ENCODE measurements at places on chromosomes 5 and 9.

DNA sequence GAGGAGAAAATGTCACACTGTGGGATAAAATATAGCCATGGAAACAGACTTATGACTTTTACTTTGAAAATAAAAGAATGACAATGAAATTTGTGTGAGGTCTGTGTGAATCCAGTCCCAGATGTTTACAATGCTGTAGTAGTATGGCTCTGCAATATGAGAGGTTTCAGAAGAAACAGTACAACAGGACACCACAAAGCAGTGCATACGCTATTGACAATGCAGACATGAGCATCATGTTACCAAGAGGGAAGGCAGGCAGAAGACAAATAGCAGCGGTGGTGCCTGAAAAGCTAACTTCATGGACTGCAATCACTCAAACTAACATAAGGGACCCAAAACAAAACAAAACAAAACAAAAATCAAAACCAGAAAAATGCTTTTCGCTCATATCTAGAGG, 1.8 kb downstream of the FGF10 start:
- H3K4me1 ChIP-seq, result no peaks in the 10 kb centered on the region
- no peaks in the 10 kb centered on the region for H3K36me3 ChIP-seq
- H3K4me3 ChIP-seq, result no peak overlapping the region
- DNase-seq, result no peak
- H3K27me3 ChIP-seq, result peaks cover 86% of the 10 kb centered on the region

- H3K4me3 ChIP-seq, result no peak overlapping the region
- H3K4me1 ChIP-seq, result peaks cover 23% of the 10 kb centered on the region
- no peaks in the 10 kb centered on the region for H3K36me3 ChIP-seq
- no peak for DNase-seq
- H3K27me3 ChIP-seq, result no peaks in the 10 kb centered on the region
These were observed 19.7 kb downstream of the COL5A1 start for GRCh38 chr9:134661299-134661698.

GRCh38 chr5:136598802-136599404, 233.6 kb upstream of the TRPC7 start:
- H3K4me1 ChIP-seq, result no peaks in the 10 kb centered on the region
- H3K27ac ChIP-seq, result no peak overlapping the region
- H3K36me3 ChIP-seq, result no peaks in the 10 kb centered on the region
- H3K27me3 ChIP-seq, result peaks cover 4% of the 10 kb centered on the region
- no peak for DNase-seq
- no peak overlapping the region for H3K4me3 ChIP-seq

DNA sequence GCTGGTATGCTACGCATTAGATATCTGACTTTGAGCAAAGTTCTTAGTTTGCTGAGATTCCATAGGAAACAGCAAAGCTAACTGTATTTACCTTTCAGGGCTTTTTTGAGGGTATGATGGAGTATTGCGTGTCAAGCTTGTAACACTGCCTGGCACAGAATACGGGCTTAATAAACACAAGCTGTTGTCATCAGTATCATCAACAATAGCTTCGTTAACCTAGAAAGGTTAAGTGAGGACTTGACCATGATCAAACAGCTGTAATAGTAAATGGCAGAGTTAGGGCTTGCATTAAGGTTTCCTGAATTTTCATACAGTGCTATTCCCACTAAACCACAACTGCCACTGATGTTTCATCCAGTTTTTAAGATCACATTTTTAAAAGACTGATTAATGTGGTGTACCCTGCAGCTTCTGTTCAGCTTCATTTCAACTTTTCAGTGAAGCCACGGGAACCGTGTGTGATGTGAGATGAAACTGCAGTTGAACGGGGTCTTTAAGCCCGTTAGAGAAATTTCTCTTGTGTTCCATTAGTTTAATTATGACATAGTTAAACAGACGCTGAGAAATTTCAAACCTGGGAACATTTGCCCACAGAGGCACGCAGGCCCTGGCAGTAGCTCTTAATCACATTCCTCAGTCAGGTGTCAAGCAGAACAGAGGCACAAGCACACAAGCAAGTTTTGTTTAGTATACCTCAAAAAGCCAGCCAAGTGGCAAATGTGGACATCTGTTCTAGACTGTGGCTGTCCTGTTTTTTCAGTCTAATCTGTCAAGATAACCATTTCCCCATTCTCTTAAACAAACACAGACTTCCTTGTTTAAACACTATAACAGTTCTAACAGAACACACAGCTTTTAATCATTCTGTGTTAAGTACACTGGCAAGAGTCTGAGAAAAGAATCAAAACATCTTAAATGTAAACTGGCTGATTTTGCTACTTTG, 147.1 kb downstream of the ZNF608 start:
- DNase-seq, result no peak
- H3K4me3 ChIP-seq, result no peak overlapping the region
- no peaks in the 10 kb centered on the region for H3K27me3 ChIP-seq
- no peaks in the 10 kb centered on the region for H3K36me3 ChIP-seq
- H3K4me1 ChIP-seq, result peaks cover 29% of the 10 kb centered on the region
